ENCODE measurements at places on chromosomes 11 and 22.
A peak's percentile ranks its signal among the peaks of the same experiment; 100 is the strongest.

- DNase-seq = peak; percentile 70
Measured at GRCh38 chr22:35538801-35539321, 1.8 kb upstream of the RASD2 start.

DNA sequence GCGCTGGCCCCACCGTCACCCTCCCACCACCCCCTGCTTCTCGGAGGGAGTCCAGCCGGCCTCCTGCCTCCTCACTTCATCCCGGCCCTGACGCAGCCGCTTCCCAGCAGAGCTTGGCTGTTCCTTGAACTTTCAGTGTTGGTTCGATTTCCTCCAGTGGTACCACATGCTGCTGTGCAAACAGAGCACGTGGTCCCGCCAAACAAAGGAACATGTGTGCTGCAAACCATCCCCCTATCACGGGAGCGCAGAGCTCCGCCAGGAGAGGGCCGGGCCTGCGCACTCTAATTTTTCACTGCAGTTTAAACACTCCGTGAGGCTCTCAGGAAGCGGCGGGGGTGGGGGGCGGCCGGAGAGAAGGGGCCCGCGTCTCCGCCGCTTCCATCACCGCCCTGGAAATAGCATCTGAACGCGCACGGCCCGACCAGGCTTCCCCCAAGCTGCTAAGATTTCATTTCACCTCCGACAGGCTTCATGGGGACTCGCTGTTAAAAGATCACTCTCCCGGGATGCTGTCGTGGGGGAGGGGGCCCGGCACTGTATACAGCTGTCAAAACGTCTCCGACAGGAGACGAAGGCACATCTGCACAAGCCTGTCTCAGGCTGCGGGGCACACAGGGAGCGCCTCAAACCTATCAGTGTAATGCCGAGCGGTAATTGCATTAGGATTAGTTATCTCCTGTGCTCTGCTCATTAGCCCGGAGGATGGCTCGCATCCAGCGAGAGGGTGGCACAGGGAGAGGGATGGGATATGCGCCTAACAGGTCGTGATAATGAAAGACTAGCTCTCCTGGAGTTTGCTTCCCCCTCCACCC lies 269.9 kb upstream of the SORL1-AS1 start:
- no peak for DNase-seq

DNA sequence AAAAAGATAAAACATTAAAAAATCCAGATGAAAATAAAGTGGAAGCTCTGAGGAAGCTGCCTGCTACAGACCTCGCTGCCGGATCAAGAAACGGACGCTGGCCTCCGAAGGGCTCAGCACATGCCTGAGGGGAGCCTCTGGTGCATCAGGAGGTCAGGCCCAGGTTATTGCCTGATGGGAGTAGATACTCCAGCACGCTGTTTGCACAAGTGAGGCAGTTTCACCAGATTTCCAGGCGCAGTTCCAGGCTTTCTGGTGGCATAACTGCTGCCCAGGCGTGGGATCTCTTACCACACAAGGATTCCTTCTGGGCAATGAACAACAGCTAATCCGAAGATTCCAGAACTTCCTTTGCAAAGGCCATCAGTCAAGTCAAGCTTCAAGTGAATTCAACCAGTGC lies 154.2 kb downstream of the MPPED1 start:
- no peak for DNase-seq

DNA sequence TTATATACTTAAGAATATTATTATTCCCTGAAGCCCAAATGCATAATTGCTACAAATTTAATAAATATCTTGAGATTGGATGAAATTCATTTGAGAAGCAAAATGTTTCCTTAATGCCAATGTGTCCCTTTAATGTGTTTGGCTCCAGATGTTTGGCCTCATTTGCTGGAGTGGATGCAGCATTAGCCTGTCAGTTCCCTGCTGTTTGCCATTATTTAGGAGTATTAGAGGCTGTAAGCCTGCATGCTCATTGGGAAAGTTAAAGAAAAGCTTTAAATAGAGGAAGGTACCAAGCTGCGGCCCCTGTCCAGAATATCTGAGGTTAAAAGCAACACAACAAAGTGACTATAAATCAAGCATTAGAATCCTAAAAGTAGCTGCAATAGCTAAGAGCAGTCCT lies 54.8 kb upstream of the PITPNB start:
- DNase-seq = no peak

DNA sequence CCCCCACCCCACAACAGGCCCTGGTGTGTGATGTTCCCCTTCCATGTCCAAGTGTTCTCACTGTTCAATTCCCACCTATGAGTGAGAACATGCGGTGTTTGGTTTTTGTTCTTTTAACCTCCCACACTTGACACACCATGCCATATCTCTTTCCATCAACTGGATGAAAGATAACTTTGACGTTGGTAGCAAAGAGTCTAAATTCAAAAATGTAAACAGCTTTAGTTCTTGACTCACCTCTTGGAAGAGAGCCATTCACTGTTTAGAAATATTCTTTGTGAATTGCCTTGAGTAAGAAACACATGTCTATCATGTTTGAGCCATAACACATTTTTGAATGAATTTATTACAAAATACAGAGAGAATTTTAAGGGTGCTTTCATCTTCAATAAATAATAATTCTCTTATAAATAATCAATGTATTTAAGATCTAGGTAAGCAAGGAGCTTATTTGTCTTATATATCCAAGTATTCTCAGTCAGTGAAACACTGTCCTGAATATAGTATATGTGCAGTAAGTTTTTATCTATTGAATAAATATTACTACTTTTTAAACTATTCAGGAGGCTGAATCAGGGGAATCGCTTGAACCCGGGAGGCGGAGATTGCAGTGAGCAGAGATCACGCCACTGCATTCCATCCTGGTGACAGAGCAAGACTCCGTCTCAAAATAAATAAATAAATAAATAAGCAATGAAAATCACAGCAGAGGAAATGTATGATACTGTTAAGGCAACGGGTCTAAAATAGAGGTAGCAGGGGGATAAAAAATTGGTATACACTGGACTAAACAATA lies 6.7 kb downstream of the CARD18 start:
- no peak for DNase-seq
